ENCODE measurements at places on chromosomes 3 and 15.
A peak's percentile ranks its signal among the peaks of the same experiment; 100 is the strongest.

GRCh38 chr15:51375966-51376640, 34.6 kb downstream of the GLDN start:
- no peak for DNase-seq

- no peak for DNase-seq
Measured at GRCh38 chr3:141963301-141963700, 86.9 kb downstream of the ATP1B3 start.

DNA sequence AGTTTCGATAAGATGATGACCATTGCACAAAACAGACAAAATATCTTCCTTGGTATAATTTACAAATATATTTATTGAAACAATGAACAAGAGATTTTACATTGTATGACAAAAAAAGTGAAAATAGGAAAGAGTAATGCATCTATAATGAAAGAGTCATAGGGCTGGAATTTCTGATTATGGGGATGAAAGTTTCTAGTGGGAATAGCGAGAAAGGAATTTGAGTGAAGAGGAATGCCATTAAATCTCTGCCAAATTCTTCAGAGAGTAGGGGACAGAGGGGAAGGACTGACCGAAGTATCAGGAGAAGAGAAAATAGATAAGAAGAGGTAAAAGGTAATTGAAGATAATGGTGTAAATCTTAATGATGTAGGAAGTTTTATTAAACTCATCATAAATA, 125.4 kb downstream of the VGLL3 start:
- no peak for DNase-seq

- DNase-seq = no peak
Measured at GRCh38 chr3:59388555-59389270, 338.9 kb upstream of the CFAP20DC start.

DNA sequence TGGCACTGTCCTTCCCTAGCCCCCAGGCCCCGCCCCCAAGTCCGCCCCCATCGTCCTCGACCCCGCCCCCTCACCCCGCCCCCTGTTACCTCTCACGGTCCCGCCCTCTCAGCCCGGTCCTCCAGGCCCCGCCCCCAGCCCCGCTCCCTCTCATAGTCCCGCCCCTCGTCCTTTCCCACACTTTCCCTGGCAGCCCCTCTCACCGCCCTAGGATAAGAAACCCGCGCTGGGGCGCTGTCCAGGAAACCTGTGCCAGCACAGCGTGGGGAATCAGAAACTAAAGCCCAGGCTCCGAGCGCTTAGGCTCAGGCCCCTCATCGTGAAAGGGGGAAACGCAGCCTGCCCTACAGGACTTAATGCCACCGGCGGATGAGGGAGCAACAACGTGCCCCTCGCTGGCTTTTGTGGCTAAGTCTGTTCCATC, 20.9 kb downstream of the TRPM1 start:
- peak; percentile 64 for DNase-seq

GRCh38 chr3:32420126-32421038, 28.7 kb downstream of the CMTM7 start:
- DNase-seq = peak; percentile 98

GRCh38 chr3:132538072-132538471, 59.0 kb upstream of the ACKR4 start:
- DNase-seq = no peak

DNA sequence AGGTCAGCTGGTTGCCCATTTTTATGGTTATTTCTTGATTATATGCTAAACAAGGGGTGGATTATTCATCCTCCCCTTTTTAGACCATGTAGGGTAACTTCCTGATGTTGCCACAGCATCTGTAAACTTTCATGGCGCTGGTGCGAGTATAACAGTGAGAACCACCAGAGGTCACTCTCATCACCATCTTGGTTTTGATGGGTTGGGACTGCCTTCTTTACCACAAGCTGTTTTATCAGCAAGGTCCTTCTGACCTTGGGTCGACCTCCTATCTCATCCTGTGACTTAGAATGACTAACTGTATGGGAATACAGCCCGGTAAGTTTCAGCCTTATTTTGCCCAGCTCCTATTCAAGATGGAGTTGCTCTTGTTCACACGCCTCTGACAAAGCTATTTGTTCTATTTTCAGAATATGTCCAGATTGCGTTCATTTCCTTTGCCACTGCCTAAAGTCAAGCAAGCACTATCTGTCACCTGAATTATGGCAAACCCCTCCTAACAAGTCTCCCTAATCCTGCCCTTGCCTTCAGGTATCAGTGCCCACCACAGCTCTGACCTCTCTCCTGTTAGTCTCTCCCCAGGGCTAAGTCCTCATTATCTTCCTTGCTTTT, 308.5 kb downstream of the ROBO2 start:
- no peak for DNase-seq

DNA sequence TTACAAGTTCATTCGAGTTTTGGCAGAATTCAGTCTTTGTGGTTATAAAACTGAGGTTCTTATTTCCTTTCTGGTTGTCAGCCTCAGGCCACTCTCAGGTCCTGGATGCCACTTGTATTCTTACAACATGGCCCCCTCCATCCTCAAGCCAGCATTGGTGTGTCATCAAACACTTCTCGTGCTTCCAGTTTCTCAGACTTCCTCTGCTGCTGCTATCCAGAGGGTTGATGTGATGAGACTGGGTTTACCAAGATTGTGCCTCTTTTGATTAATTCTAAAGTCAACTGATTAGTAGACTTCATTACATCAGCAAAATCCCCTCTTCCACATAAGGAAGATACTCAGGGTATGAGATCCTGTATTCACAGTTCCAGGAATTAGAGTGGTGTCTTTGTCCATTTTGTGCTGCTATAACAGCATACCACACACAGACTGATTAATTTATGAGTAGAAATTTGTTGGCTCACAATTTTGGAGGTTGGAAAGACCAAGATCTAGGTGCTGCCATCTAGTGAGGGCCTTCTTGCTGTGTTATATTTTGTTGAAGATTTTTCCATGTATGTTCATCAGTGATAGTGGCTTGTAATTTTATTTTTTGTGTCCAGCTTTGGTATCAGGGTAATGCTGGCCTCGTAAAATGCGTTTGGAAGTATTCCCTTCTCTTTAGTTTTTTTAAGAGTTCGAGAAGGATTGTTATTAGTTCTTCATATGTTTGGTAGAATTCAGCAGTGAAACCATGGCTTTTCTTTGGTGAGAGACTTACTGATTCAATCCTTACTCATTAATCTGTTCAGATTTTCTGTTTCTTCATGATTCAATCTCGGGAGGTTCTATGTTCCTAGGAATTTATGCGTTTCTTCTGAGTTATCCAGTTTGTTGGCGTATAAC, 11.1 kb downstream of the LRCH3 start:
- no peak for DNase-seq

- no peak for DNase-seq
Measured at GRCh38 chr3:186176373-186176990, 67.6 kb upstream of the ETV5 start.

DNA sequence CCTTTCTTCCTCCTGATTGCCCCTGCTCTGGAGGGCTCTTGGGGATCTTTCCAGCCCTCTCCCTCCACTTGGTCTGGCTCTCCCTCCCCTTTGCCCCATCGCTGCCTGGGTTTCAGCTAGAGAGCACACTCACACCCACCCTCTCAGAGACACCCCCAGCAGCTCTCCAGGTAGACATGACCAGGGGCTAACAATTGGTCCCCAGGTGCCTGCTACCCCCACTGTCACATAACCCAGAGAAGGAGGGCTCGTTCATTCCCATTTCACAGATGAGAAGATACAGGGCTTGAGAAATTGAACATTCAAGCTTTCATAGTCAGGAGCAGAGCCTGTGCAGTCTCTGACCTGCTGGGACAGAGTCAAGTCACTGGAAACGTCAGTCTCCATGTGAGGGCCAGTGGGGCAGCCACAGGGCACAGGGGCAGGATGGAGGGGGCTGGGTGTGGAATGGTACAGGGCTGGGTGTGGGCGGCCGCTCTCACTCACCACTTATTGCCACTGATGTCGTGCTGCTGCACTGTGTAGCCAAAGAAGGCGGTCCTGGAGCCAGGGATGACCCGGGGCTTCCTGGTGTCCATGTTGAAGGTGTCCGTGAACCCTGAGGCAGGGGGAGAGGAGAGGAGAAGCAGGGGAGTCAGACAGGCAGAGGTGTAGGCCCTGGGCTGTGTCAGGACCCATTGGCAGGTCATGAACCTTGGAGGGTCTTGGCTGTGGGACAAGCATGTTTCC, 29.4 kb downstream of the ITGA11 start:
- DNase-seq = no peak

DNA sequence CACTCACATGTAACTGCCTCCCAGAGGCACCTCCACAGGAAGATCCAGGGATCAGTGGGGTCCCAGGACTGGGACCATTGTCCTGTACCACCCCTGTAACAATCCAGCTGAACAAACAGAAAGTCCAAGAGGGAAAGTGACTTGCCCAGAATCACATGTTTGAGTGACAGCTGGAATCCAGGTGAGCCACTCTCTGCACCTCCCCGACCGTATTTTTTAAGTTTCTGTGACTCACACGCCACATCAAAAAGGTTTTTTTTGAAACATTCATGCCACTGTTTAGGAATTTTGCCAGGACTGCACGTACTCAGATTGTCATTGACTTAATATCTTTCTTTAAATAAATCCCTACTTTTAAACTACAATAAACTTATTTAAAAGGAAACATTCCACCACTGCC, 9.8 kb upstream of the SLC6A1 start:
- DNase-seq = no peak

GRCh38 chr3:87228316-87228715, 1.2 kb downstream of the CHMP2B start:
- no peak for DNase-seq
